SHP77 treated with DMSO at 0.1 percent for 48 hours (cell line): ENCODE measurements at places on chromosomes 7 and 10.

DNA sequence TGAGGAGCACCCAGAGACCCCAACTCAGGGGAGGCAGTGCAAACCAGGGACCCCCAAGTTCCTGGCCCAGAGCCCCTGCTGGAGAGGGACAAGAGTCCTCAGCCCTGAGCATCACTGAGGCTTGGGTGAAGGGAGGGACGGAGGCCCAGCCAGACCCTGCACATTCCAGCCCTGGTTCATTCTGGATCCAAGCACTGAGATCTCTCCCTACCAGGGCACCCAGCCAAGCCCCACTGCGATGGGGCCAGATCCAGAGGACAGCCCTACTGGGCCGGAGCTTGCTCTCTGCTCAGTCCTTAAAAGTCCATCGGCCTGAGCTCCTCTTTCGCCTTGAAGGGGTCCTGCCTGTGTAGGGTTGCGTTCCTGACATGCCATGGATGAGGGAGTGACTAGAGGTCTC is 40.5 kb upstream of the RABGEF1 start:
- DNase-seq, result no peak

DNA sequence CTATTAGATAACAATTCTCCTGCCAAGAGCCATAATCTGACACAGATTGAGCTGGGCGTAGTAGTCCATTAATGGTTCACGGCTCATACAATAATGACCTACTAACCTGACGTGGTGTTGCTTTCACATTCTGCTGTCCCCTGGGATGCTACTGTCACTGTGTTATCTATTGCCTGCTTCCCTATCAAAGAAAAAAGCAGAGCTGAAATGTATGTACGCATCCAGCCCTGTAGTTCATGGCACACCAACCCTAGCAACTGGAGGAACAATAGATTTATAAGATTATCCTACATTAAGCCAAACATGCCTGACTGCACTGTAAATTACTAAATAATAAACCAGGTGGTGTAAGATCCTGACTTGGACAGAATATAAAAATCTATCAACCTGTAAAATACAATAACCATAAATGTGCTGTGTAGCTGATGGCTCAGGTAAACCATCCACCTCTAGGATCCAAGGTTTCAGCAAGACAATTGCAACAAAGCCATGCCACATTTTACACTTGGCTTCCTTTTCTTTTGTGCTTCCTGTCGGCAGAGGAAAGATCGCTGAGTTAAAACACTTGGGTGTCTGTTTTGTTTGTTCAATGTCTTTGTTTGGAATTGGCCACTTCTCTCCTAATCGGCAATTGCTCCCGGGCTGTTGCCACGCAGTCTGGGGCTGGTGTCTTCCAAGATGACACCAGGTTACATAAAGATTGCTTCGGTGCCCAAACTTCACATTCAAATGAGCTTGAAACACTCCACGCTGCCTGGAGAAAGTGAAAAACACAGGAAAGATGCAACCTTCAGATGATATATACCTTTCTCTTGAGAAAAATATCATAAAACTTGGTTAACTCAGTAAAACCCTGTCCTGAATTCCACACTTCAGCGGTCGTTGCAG is 143.9 kb upstream of the MGMT start:
- DNase-seq, result no peak

DNA sequence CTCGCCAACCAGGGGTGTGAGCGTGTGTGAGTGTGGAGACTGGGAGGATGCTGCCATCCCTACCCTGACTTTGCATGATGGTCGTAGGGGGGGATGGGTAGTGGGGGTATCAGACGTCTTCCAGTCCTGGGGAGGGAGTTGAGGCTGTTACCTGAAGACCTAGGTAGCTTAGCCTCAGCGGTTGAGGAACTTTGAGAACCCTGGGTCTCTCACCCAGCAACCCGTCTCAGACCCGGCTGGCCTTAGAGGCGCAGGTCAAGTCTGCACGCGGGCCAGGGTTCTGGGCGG is 2.7 kb downstream of the SLC4A2 start:
- no peak for DNase-seq

DNA sequence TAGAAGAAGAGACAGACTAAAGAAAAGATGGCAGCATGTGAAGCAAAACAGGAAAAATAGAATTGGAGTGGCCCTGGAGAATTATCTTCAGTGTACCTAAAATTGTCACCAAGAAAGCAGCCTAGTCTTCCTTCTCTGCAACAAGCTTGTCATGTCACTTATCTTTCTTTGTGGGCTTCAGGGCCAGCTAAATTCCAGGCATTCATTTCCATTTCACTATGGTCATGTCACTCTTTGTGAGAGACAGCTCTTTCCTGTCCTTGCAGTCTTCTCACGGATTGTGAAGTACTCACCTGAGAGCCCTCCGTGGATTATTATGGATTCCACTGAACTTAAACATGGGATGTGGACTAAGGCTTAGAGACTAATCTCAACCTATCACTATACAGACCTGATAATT is 9.0 kb upstream of the HKDC1 start:
- no peak for DNase-seq

GRCh38 chr10:48429309-48429708 is 122.8 kb downstream of the MAPK8 start:
- no peak for DNase-seq

DNA sequence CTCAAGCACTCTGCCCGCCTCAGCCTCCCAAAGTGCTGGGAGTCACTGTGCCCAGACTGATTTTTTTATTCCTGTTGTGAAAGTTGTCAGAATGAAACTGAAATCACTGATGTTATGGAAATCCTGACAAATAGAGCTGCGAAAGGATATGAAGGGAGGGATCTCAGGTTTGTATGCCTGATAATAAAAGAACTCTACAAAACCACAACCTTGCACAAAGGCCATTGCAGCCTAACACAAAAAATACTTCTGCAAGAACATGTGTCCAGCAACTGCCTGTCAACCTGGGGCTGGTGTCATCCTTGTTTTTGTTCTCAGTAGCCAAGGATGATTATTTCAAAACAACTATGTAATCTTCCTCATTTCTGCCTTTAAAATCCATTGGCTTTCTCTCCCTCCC is 126.1 kb downstream of the NEBL start:
- no peak for DNase-seq

DNA sequence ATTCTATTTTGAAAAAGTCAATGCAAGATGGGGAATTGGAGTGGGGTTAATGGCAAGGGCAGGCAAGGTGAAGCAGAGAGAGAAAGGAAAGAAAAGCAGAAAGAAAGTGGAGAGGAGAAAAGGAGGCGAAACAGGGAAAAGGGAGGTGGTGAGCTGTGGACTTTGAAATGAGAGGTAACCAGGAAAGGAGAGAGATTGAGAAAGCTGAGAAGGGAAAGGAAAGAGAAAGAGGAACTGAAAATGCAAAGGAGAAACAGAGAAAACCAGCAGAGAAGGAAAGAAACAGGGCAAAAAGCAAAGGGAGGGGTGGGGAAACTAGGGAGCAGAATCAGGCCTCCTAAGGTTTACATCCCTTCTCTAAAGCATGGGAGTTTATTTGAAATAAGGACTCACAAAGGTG is 72.5 kb upstream of the TPK1 start:
- no peak for DNase-seq

DNA sequence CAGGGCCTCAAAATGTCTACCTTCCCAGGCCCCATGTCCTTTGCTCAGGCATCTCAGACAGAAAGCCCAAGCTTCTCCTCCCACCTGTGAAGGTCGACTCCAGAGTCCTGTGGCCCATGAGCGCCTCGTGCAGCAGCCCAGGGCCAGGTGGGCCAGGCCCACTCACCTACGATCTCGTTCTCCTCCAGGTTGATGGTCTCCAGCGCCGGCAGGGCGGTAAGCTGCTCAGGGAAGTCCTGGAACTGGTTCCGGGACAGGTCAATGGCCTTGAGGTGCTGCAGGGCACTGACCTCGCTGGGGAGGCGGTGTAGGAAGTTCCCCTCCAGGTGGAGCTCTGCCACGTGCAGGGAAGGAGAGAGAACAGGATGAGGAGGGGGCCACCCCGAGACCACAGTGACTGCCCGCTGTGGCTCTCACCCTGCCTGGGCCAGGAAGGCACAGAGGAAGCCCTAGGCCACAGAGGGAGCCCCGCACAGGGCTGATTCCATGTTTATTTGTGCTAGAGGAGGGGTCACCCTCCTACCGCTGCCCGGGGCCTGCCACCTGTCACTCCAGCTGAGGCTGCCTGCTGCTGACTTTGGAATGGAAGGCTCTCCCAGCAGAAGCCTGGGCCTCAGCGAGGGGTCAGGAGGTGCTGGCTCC is 40.0 kb upstream of the NPFFR1 start:
- DNase-seq, result no peak

DNA sequence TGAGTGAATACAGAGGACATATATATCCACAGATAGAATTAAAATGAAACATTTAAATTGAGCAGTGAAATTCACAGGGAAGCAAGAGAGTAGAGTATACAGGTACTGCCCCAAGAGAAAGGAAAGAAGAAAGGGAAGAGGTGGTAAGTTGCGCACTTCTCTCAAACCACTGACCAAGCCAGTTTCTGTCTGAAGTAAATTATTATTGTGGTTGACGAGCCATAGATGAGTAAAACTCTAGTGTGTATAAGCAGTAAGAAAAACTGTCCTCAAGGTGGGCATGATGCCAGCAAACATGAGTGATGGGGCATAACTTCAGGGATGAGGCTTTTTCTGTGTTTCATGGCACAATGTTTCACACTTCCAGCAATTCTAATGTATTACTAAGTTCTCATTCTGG is 4.4 kb upstream of the BET1 start:
- DNase-seq, result no peak
